ENCODE measurements at places on chromosomes 7 and 10. TPM values are rescaled to one million over a fixed set of nuclear protein-coding genes. Genes with fewer than 3 reads are reported as not detected.

The PAX4 gene
- polyA plus RNA-seq = not detected

DNA sequence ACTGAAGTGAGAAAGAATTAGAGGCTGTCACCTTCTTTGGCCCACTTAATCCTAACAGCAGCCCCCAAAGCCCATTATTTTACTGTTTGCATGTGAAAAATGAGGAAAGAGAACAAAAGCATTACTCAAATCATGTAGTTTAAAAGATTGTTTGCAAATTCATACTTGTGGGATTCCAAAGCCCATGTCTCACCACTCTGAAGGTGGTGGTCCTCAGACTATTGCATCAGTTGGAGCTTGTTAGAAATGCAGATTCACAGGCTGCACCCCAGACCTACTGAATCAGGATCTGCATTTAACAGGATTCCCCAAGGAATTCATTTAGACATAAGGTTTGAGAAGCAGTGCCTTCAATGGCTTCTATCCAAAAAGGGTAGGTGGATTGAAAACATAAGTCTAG lies 93.7 kb upstream of the PDE1C start:
- DNase-seq = no peak

DNA sequence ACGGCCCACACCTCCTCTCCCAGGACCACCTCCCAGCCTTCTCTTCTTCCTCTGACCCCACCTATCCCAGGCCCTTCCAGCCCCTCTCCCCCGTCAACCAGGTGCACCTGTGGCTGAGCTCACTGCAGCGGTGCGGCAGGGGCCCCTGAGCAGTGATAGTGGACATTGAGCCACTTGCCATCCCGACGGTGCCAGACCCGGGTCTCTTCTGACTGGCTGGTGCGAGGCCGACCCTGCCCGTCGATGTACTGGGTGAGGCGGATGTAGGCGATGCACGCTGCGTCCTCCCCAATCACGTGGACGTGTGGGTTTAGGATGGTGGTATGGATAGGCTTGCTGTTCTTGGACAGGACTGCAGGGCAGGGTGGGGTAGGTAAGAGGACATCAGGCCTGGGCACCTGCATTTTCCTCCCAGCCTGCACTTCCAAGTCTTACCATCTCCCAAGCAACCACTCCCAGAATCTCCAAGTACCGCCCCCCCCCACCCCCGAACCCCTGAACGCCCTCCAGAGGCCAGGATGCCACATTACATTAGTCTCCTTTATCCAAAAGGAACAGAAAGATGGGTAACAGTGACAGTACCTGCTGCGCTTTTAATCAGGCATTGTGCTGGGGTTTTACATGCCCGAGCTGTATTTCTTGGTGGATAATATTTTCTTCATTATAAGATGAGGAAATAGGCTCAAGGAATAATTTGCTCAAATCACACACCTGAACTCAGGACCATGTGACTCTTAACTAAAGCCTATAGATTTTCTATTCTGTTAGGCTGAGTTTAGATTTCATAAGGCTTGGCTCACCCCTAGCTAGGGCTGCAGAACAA lies 3.7 kb upstream of the NDST2 start:
- no peak for DNase-seq

The CPN1 gene
- polyA plus RNA-seq = not detected

DNA sequence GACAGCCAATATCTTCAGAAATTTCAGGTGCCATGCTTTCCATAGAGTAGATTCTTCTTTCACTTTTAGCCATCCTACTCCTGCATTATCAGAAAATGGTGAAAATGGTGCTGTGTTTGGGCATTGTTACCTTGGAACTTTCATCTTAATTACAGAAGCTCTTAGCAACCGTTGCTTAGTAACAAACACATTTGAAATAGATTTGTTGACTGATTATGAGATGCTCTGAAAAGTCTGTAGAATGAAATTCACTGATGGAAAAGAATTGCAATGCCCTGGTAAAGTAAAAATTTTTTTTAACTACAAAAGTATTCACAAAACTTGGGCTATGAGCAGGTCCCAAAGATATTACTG lies 249.3 kb upstream of the NEBL start:
- no peak for DNase-seq

GRCh38 chr10:100174699-100175677 lies 10.8 kb downstream of the ERLIN1 start:
- peak; percentile 33 for DNase-seq

GRCh38 chr7:106065575-106066500 lies 46.3 kb downstream of the SYPL1 start:
- peak; percentile 51 for DNase-seq

- peak; percentile 13 for DNase-seq
These were observed 756.3 kb downstream of the REEP3 start for GRCh38 chr10:64277536-64277935.

The TMEM229A gene
- polyA plus RNA-seq = not detected

GRCh38 chr10:16792675-16793074 lies 24.5 kb downstream of the RSU1 start:
- peak; percentile 42 for DNase-seq

GRCh38 chr7:102467581-102468477 lies 3.0 kb downstream of the LRWD1 start:
- no peak for DNase-seq

GRCh38 chr7:75795831-75796285 lies 17.7 kb downstream of the CCL24 start:
- peak; percentile 62 for DNase-seq

DNA sequence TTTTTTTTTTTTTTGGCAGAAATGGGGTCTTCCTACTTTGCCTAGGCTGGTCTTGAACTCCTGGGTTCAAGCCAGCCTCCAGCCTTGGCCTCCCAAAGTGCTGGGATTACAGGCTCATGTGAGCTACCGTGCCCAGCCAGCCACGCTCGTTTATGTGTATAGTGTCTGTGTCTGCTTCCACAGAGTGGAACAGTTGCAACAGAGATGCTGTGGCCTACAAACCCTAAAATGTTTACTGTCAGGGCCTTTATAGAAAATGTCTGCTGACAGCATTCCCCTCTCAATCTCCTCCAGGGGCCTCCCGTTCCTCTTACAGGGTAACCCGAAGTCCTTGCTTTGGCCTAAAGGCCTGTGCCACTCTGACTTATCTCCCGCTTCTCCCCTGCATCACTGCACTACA lies 87.6 kb upstream of the LEP start:
- no peak for DNase-seq

- no peak for DNase-seq
These were observed 91.3 kb downstream of the PCGF5 start for GRCh38 chr10:91311601-91312381.

- DNase-seq = peak; percentile 96
These were observed 76.2 kb downstream of the VIPR2 start for GRCh38 chr7:159068488-159068811.

The SH3PXD2A gene
- polyA plus RNA-seq = 74.5 TPM

The YAE1 gene
- 20.4 TPM for polyA plus RNA-seq

DNA sequence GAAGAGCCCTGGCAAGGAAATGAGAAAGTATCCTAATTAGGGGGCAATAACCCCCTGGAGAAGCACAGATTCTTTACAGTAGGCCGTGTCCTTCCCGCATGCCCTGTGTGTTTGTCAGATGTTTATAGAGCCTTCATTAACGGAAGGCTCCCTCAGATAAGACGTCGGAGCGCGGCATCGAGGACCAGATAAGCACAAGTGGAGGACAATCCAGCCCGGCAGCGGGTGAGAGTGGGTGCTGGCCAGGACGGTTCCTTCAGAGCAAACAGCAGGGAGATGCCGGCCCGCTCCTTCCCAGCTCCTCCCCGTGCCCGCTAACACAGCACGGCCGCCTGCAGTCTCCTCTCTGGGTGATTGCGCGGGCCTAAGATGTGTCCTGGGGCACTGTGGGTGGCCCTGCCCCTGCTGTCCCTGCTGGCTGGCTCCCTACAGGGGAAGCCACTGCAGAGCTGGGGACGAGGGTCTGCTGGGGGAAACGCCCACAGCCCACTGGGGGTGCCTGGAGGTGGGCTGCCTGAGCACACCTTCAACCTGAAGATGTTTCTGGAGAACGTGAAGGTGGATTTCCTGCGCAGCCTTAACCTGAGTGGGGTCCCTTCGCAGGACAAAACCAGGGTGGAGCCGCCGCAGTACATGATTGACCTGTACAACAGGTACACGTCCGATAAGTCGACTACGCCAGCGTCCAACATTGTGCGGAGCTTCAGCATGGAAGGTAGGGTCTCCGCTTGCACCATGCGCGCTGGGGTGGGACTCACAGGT lies at the start of gene GDF2:
GDF2 (plus strand) TSS at position 155 of the 762 bp plus-strand sequence; CDS start at position 370, 215 bp downstream.
- DNase-seq = no peak

DNA sequence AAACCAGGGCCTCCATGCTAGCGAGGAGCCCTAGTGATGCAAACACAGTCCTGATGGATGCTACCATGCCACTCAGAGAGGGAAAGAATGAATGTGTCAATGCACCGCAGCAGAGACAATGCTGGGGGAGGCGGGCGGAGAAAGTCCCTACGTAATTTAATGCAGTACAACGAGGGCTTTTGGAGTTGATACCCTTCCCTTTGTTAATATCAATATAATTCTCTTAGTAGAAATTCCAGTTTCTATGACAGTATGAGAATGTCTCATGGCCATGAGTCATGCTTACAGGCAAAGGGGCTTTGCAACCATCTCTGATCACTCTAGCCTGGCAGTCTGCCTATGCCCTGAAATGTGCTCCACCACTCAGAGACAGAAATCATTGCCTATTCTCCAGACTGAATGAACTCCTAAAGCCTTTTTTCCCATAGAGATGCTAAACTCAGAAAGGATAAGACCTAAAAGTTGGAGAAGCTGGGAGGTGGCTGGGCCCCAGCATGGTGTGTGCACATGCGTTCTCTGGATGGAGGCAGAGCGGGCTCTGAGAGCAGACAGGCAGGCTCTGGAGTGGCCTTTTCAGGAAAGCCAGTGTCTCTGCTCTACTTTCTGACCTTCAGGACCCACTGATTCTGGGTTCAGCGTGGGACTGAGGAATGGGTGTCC lies 20.3 kb upstream of the GIMAP2 start:
- no peak for DNase-seq

The CALCR gene
- 12.5 TPM for polyA plus RNA-seq

GRCh38 chr7:105198223-105198622 lies 184.2 kb downstream of the KMT2E start:
- peak; percentile 26 for DNase-seq

The RBM20 gene
- 10.8 TPM for polyA plus RNA-seq

GRCh38 chr7:121272676-121273075 lies 56.1 kb upstream of the WNT16 start:
- DNase-seq = peak; percentile 82

The PHKG1 gene
- polyA plus RNA-seq = 21.0 TPM

- no peak for DNase-seq
These were observed 2.4 kb downstream of the ZNF488 start for GRCh38 chr10:47381427-47382379.

- no peak for DNase-seq
These were observed 285.8 kb downstream of the DNAJB6 start for GRCh38 chr7:157622408-157623205.

The FRMD4A gene
- 49.1 TPM for polyA plus RNA-seq

- DNase-seq = peak; percentile 8
These were observed 79.8 kb downstream of the ZNF92 start for GRCh38 chr7:65453341-65454030.

- DNase-seq = no peak
These were observed 281.7 kb downstream of the FRMD4A start for GRCh38 chr10:14048930-14049613.

DNA sequence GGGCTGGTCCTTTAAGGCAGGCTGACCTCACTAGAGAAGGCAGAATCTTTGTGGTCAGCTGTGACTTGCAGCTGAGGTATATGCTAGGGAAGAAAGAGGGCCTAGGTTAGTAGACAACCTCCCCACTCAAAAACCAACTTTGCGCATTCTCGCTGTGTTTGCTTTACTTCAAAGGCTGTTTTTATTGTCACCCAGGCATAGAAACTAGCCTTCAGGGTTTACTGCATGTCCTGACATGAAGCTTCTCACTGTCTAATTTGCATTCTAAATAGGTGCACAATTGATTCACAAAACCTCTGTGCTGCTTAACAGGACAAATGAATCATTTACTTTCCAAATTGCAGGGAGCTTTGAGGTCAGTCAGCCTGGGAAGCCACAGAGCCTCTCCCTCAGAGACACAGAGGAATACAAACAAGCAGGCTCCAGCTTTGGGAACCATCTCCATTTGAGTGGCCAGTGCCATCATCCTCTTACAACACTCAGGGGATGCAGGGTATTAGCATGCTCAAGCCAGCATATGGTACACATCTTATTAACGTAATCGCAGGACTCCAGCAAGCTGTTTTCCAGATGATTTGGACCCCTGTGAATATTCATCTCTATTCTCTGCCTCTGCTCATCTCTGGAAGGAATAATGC lies 596.4 kb upstream of the GHITM start:
- peak; percentile 59 for DNase-seq

- DNase-seq = no peak
These were observed 3.0 kb downstream of the GIMAP1 start for GRCh38 chr7:150719436-150719835.

GRCh38 chr10:45502458-45502857 lies 128.4 kb downstream of the ALOX5 start:
- DNase-seq = no peak

DNA sequence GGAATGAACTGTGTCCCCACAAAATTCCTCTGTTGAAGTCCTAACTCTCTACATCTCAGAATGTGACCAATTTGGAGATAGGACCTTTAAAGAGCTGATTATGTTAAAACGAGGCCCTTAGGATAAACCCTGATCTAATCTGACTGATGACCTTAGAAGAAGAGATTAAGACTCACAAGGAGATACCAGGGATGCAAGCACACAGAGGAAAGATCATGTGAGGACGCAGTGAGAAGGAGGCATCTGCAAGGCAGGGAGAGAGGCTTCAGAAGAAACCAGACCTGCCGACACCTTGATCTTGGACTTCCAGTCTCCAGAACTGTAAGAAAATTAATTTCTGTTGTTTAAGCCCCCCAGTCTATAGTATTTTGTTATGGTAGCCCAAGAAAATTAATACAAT lies 94.9 kb upstream of the ZNF800 start:
- DNase-seq = no peak

DNA sequence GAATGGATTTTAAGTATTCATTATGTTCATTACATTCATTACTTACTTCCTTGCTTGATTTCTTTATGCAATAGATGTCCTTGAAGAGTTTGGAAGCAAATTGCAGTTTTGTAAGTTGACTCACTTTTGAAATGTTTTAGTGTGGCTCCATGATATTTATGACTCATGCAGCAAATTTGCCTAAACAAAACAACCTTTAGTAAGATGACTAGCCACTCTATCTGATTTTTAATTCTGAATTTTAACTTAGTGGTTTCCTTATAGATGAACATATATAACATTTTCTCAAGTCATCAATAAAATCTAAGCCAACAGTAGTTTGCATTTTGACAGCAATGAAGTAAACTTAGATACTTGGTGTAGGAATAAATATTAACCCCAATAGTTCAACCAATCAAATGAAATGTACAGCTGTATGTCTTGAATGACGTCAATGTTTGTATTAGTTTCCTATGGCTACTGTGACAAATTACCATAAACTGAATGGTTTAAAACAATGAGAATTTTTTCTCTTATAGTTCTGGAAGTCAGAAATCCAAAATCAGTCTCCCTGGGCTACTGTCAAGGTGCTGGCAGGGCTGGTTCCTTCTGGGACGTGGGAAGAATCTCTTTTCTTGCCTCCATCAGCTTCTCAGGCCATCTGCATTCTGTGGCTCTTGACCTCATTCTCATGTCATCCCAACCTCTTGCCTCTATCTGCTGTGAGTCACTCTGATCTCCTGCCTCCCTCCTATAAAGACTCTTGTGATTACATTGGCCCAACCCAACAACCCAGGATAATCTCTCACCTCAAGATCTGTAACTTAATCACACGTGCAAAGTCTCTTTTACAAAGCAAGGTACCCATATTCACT lies 73.4 kb downstream of the AHR start:
- DNase-seq = peak; percentile 31

The C10orf71 gene
- 16.7 TPM for polyA plus RNA-seq
